ENCODE measurements at places on chromosomes 3 and 15.
A peak's percentile ranks its signal among the peaks of the same experiment; 100 is the strongest.

DNA sequence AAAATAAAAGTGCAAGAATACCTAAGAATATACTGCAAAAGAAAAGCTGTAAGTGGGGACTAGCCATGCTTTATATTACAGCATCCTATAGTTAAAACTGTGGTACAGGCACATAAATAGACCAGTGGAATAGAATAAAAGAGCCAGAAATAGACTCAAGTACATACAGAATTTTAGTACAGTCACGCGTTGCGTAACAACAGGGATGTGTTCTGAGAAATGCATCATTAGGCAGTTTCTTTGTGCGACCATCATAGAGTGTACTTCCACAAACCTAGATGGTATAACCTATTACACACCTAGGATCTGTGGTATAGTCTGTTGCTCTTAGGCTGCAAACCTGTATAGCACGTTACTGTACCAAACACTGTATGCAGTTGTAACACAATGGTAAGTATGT, 61.8 kb downstream of the PCCB start:
- DNase-seq = no peak

DNA sequence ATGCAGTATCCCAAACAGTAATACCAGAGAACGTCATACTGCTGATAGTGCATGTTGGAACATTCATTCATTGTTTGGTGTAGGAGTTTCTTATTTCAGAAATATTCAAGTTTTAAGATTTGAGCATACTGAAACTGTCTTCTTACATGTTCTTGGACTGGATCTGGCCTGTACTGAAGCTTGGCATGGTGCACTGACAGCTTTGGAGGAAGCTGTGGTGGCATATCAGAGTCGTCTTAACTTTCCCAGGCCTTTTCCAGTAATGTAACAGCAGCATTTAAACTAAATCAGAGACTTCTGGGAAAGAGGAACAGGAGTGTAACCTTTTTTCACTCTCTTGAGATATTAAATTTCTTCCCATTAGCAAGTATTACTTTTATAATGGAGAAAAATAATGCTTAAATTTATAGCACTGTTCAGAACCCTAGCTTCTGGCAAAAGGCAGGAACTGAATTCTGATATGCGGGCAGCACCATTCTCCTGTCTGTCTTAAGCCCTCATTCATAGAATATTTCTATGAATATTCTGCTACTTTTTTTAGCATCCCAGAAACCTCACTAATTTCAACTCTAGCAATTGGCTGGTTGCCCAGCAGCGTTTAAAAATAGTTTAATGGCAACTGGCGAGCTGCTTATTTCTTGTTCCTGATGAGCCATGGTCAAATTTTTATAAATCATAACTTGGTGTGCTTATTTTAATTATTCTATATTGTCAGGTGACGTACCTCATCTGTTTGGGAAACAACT, 31.1 kb downstream of the DNAJC13 start:
- DNase-seq = peak; percentile 70

DNA sequence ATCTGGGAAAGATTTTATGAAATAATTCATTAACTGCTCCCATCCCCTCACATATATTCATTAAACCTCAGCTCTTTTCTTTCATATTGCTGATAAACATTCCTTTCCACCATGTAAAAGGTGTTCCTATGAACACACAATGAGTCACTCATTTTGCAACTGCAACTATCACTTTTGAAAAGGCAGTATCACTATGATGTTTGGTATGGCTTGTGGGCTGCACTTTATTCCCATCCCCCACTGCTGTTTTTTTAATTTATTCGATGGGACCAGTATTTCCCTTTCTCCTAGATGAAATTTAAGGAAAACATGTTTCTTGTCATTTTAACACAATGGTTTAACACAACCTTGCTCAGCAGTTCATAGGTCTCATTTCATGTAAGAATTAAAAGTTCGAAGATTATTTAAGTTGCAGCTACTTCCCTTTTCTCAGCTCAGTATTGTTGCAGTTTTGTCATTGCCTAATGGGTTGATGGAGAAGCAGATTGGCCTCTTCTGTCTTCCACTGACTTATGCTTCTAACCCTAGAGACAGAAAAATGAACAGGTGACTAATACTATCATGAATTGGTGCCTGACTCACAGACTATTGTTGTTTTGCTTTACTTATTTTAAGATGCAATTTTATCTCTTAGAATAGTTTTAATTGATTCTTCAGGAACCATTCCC, 280.3 kb downstream of the ZPLD1 start:
- DNase-seq = no peak

- no peak for DNase-seq
These were observed 19.6 kb downstream of the CSRNP1 start for GRCh38 chr3:39133822-39134221.

DNA sequence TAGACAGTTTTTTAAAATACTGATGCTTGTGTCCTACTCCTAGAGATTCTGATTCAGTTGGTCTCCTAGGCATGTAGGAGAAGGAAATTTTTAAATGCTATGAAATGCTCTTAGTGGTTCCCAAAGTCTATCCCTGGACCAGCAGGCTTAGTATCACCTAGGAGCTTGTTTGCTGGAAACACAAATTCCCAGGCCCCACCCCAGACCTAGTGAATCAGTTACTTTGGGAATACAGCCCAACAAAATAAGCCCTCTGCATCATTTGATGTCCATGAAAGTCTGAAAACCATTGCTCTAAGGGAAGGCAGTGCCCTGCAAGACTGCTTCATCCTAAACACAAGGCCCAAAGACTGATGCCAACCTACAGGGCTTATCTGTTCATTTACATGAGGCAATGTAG, 36.3 kb downstream of the CCNL1 start:
- DNase-seq = no peak

DNA sequence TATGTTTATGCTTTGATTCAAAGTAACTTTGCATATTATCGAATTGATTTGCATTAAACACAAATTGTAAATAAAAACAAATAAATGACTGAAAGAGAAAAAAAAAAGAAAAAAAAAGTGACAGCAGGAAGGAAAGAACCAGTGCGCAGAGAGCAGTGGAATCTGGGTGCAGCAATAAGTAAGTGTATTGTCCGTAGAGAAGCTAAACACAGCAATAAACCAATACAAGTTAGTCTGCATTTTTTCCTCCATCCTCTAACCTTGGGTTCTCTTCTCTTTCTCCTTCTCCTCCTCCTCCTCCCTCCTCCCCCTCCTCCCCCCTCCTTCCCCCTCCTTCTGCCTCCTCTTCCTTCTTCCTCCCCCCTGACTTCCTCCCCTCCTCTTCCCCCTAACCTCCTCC, 18.3 kb upstream of the ARL8B start:
- DNase-seq = no peak

DNA sequence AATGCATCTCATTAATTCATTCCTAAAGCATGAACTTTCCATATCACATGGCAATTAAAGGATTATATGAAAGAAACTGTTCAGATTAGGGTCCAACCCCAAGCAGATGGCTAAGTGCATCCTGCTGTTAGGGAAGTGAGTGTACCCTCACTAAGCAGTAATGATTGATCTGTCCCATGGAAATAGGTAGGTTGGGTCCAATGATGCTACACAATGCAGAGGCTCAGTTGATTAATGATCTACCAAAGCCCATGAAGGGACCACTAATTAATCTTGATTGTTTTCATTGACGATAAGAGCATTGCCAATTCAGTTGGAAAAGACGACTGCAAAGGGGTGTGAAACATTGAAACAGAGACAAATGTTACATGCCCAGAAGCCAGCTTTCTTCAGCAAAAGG, 194.5 kb upstream of the LRTM1 start:
- no peak for DNase-seq

GRCh38 chr3:146712806-146713205, 107.7 kb upstream of the PLSCR5 start:
- no peak for DNase-seq

- no peak for DNase-seq
These were observed 629.0 kb upstream of the TGFBR2 start for GRCh38 chr3:29977360-29977759.

- no peak for DNase-seq
These were observed 45.5 kb downstream of the TMOD3 start for GRCh38 chr15:51874751-51875644.

GRCh38 chr15:57444877-57445513, 68.7 kb downstream of the CGNL1 start:
- no peak for DNase-seq

DNA sequence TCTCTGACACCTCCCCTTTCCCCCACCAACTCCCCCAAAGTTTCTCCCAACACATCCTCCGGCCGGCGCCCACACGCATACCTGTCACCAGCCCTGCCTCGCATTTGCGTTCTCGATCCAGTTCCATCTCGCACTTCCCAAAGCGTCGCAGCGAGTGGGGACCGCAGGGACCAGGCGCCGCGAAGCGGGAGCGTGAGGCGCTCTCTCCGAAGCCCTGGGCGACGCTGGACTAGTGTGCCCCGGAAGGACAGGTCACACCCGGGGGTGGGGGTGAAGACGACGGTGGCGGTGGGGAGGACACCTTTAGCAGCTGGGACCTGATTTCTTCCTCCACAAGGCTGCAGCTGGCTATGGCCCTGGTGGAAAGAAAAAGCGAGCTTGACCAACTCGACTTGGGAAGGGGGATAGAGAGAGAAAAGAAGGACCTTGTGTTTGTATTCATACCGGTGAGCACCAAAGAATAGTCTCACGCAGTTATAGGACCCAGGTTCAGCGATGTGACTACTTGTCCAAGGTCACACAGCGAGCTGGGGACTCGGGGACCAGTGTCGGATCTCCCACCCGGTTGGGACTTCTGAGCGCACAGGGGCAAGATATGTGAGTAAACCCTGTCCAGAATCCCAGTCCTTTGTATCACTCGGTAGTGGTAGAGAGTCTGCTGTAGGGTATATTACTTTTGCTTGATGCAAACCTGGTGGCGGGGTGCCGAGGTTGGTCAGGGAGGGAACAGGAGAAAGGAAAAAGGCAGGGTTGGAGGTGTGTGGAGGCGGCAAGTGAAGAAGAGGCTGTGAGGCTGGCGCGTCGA, 607 bp upstream of the GHSR start:
- DNase-seq = no peak

GRCh38 chr3:44555723-44556122, 730 bp downstream of the ZKSCAN7 start:
- no peak for DNase-seq

GRCh38 chr3:110577854-110578253, 493.8 kb upstream of the NECTIN3 start:
- no peak for DNase-seq

DNA sequence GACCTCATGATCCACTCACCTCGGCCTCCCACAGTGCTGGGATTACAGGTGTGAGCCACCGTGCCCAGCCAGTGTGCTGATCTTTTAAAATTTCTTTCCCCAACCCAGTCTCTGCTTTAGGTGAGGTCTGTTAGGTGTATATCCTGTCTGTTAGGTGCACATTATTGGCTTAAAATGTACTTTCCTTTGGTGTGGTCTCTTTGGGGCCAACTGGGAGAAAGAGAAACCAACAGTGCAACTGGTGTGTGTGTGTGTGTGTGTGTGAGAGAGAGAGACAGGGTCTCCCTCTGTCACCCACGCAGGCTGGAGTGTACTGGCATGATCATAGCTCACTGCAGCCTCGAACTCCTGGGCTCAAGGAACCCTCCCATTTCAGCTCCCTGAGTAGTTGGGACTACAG, 50.3 kb upstream of the GNB5 start:
- no peak for DNase-seq

DNA sequence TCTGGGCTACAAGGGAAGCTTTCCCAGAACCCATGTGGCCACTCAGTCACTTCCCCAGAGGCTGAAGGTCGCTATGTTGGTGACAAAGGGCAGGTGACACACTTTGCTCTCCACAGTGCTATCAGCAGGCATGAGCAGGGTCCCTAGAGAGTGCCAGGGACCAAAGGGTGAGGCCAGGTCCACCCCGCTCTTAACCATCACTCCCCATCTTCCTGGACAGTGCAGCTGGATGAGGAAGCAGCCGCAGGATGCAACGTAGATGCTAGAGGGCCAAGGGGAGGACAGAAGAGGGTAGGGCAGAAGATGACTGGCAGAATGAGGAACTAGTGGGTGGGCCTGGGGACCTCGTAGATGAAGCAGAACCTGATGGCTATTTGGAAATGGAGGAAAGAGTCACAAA, 13.6 kb upstream of the LTF start:
- peak; percentile 65 for DNase-seq

DNA sequence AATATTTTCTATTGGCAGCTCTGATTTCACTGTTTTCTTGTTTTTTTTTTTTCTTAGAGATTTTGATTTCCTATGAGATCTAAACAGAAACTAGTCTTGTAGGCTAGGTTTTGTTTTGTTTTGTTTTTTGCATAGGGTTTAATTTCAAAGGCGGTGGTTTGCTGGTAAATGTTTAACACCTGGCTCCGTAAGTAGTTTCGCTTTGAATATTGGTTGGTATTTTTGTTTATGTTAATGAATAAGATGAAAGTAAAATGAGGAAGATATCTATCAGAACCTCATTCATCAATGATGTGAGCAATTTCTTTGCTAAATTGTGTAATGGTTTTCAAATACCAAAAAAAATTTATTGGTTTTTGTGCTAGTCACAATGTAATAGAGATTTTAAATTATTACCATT, 39.7 kb upstream of the TM4SF1 start:
- no peak for DNase-seq

GRCh38 chr3:64295594-64295993, 70.3 kb upstream of the PRICKLE2 start:
- no peak for DNase-seq

- DNase-seq = no peak
These were observed 43.7 kb upstream of the MAPKBP1 start for GRCh38 chr15:41730543-41730942.

- DNase-seq = no peak
These were observed 52.7 kb downstream of the NFKBIZ start for GRCh38 chr3:101902041-101902440.

- DNase-seq = no peak
These were observed 438.7 kb upstream of the KCNMB2 start for GRCh38 chr3:178097576-178097975.

DNA sequence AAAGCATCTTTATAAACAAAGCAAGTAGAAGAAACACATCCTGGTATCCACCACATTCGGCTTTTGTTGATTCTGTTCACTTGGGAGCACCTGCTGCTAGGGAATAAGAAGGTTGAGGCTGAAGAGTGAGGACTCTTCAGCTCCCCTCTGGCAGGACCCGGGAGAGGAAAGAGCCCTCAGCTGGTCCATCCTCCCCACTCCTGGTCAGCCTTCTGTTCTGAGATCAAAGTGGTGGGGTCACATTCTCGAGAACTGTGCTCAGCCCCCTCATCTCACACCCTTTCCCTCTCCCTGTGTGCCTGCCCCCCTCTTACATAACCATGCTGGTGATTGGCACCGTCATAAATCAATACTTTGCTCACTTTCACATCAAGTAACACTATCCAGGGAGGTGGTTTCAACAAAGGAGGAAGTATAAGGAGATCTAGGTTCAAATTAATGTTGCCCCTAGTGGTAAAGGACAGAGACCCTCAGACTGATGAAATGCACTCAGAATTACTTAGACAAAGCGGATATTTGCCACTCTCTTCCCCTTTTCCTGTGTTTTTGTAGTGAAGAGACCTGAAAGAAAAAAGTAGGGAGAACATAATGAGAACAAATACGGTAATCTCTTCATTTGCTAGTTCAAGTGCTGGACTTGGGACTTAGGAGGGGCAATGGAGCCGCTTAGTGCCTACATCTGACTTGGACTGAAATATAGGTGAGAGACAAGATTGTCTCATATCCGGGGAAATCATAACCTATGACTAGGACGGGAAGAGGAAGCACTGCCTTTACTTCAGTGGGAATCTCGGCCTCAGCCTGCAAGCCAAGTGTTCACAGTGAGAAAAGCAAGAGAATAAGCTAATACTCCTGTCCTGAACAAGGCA, at the start of gene NR1I2:
NR1I2 (plus strand) TSS at position 772 of the 869 bp plus-strand sequence.
- no peak for DNase-seq

GRCh38 chr3:125069452-125069851, 13.7 kb upstream of the HEG1 start:
- no peak for DNase-seq

Data from aorta (tissue), 5 donors.